ENCODE measurements at places on chromosomes 2 and 18.

DNA sequence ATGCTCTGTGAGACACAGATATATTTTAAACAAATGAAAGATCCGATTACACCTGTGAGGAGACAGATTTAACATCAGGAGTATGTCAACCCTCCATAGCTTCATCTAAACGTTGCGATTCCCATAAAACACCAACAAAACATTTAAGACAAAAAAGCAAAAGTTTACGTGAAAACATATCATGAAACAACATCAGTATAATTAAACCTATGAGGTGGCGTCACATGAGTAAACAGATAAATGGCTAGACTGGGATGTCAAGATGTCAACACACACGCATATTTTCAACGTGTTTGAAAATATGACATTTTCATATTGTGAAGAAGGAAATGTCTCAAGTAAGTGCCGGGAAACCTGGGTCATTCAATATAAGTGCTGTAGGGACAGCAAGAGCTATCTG, 25.5 kb upstream of the GPC1 start:
- DNase-seq, result no peak

DNA sequence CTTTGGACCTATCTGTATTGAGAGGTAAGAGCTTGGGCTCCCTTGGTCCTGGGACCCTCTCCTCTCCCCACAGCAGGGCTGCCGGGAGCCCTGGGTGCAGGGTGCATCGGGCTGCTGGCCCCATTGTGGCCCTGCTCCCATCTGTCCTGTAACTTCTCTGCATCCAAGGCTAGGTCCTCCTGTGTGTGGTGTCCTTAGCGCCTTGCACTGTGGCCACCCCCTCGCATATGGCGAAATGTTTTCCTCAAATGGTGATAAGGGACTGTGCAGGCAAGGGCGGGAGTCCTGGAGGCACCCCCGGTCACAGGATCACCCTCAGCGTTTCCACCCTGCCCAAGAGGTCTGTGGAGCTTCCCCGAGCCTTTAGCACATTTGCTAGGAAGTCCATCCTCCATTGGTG, 208.2 kb downstream of the SH3RF3 start:
- DNase-seq, result no peak

DNA sequence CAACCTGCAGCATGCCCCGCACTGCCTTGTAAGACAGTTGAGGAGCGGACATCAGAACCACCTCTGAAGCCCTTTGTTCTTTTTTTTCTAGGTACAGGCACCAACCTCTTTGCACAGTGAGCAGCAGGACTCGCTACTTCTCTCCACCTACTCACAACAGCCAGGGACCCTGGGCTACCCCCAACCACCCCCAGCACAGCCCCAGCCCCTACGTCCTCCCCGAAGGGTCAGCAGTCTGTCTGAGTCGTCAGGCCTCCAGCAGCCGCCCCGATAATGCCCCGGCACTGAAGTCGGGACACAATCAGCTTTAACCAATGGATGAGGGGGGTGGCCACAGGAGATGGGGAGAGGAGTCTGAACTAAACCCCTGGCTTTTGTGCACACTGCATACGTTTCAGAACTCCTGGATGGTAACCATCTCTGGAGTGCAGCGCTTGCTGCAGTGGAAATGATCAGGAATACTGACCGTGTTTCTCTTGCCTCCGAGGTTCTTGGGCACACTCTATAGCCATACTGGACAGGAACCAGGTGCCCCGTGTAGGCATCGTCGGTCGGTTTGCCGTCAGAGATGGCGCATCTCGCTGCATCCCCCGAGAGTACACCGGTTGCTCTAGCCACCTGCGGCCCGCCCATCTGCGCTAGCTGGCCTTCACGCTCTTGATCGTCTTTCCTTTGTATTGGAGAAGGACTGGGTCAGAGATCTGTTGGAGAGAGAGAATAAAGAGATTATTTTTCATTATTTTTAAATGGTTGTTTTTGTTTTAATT, 6.6 kb upstream of the RPL31 start:
- no peak for DNase-seq

- no peak for DNase-seq
Measured at GRCh38 chr2:20520128-20520527, 73.3 kb downstream of the RHOB start.

DNA sequence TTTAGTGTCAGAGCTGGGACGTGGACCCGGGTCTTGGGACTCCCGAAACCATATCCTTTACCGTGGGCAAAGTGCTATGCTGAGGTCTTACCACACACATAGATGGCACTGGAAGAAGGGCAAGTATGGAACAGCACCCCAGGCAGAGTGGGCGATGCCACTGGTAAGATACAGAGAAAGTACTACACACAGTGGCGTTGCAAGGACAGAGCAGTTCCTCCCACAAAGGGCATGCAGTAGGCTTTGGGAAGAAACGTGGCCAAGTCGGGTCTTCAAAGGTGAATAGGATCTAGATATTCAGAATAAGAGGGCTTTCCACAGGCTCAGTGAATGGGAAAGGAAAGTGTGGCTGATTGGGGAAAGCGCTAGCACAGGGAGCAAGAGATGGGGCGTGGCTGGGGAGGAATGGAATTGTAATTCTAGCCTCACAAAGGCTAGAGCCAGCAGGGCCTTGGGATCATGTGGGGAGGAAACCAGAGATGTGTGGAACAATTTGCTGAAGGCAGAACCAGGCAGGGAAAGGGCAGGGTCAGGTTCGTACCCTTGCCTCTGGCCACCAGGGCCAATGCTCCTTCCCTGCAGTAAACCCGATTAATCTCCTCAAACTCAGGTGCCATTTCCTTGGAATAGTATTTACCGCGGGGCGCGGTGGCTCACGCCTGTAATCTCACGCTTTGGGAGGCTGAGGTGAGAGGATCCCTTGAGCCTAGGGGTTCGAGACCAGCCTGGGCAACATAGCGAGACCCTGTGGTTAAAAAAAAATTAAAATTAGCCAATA, 36.0 kb downstream of the PCBP1 start:
- peak; percentile 95 for DNase-seq

DNA sequence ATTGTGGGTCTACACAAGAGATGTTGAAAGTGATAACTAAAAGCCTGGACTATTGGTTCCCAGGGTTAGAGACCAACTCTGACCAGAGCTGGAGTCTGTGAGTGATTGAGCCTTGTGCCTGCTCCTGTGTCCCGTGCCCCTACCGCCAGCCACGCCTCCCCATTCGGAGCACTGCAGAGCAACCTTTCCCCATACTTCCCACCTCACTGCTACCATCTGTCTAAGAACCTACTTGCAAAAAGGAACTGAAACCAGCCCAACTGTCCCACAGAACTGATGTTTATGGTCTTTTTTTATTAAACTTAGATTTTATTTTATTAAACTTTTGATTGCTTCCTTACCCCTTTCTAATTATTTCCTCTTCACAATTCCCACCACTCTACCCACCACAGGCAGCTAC, 300.3 kb upstream of the MGAT5 start:
- no peak for DNase-seq

GRCh38 chr2:68839260-68839833, 31.9 kb downstream of the BMP10 start:
- DNase-seq, result peak; percentile 49

DNA sequence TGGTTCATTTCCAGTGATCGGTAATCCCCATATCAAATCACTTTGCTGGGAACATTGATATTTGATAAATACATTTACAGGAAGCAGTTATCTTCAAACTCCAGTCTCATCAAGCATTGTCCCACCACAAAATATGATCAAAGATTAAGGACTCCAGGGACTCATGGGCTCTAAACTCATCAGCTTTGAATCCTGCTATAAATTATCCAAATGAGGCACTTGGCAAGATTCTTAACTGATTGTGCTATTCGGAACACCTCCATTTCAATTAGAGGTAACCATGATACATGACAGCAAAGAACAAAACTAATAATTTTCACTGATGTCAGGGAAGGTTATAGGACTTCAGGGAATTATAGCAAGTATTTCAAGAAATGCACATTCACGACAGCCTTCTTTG, 1088.1 kb upstream of the PIK3C3 start:
- no peak for DNase-seq

DNA sequence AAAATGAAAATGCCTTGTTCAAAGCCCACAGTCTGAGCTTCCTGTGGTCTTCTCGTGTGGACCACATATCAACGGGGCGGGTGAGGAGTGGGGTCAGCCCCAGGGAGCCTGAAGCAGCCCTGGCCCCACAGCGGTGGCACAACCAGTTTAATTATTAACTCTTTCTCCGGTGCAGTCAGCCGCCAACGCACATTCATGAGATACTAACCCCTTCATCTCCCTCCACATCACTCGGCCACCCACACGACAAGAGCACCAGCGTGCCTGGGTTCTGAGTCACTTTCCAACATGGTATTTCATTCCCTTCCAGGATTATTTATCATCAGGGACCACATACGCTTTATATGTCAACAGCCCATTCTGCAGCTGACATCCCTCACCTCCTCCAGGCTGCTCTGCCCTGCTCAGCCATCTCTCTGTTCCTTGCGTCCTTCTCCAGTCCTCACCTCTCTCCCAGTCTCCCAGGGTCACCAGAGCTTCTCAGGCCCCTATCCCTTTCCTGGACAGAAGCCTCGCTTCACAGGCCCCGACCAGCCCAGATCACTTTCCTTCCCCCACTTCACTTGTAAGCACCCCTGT, 48.0 kb upstream of the ID2 start:
- DNase-seq, result no peak

DNA sequence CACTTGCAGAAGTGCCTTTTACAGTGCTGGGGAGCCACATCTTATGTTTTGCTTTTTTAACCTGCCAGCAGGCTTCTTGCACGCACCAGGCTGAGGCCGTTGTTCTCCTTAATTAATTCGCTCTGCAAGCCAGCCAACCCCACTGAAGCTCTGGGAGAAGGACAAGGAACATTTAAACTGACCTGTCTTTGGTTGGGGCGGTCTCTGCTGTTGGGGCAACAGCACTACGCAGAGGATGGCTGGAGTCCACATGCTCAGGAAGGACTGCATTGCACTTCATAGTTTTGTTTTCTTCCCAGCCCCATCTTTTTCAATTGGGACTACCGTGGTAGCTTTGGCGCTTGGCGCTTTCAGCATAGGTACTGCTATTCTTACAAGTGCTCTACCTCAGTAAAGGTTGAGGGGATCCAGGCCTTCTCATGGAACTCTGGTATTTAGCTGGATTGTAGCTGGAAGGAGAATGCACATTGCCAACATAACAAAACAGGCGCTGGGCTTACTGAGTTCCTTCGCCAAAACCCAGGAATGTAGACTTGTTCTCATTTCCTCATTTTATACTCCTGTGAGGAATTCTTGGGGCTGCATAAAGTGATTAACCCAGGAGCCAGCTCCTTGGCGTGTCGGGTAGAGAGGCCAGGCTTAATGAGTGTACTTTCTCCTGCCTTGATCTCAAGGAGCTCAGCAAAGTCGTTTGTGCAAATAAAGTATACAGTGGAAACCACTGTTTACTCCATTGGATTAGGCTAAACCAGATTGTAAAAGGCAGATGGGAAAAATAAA, 146.2 kb downstream of the PRKCE start:
- no peak for DNase-seq

DNA sequence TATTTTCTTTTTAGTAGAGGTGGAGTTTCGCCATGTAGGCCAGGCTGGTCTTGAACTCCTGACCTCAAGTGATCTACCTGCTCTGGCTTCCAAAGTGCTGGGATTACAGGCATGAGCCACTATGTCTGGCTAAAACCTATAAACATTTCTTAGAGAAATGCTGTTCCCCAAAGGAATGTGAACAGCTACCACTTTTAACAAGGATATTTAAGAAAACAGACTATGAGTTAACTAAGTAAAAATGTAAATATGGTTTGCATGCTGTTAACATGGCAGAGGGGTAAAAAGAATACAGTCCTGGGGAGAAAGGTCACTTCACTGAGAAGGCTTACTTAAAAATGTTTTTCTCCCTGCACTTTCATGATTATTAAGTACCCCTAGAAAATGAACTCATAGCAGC, 57.1 kb downstream of the SLC16A14 start:
- no peak for DNase-seq

- no peak for DNase-seq
Measured at GRCh38 chr2:163132850-163133249, 294.3 kb upstream of the KCNH7 start.

DNA sequence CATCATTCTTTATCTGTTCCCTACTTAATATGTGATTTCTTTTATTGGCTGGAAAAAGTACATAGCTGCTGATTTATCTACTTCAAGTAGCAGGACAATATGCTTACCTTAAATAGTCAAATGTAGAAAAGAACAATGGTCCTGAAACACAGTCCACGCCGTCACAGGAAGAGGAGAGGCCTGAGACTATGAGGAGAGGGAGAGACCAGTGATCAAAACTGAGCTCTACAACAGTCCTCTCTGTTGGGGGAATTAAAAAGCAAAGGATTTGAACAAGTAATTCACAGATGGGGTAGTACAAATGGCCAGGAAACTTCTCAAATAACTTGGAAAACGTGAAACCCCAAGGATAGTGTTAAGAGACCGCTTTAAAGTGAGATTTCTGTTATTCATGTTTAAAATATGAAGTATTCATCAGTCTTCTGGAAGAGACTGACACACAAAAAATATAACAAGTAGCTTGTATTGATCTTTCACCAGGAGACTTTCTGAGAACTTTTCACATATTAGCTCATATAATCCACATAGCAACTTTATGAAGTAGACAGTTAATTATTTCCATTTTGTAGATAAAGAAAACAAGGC, 20.2 kb downstream of the SCYGR8 start:
- no peak for DNase-seq

DNA sequence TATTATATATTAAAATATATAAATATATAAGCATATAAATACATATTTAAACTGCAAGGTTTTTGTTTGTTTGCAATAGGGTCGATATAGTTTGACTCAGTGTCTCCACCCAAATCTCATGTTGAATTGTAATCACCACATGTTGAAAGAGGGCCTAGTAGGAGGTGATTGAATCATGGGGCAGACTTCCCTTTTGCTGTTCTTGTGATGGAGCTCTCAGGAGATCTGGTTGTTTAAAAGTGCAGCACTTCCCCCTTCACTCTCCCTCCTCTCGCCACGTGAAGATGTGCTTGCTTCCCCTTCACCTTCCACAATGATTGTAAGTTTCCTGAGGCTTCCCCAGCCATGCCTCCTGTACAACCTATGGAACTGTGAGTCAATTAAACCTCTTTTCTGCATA, 2137.3 kb upstream of the CELF4 start:
- DNase-seq, result no peak

DNA sequence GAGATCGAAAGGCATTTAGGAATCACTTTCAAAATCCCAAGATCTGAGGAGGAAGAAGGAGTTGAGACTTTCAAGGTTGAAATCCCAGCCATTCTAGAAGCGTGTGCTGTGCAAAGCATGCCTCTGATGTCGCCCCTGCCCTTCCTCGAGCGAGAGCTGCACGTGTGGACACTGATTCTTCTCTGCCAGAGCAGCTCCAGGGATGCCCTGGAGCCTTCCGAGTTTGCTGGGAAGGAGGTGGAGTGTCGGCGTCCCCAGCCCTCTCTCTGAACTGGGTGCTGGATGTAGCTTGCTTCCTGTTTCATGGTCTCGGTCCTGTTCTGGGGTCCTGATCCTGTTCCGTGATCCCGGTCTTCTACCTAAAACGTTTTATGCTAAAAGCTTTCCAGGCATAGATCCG, 76.1 kb downstream of the TWIST2 start:
- no peak for DNase-seq

GRCh38 chr2:204669382-204669781, 124.1 kb downstream of the PARD3B start:
- no peak for DNase-seq

GRCh38 chr2:220006152-220006621, 378.8 kb downstream of the SLC4A3 start:
- DNase-seq, result no peak

- DNase-seq, result no peak
Measured at GRCh38 chr2:121898483-121898882, 143.0 kb downstream of the TSN start.

Measured in ELF-1 (cell line).